ENCODE measurements at places on chromosomes 2 and 18. TPM values are rescaled to one million over a fixed set of nuclear protein-coding genes. Genes with fewer than 3 reads are reported as not detected.

The ABCB11 gene
- not detected for total RNA-seq

DNA sequence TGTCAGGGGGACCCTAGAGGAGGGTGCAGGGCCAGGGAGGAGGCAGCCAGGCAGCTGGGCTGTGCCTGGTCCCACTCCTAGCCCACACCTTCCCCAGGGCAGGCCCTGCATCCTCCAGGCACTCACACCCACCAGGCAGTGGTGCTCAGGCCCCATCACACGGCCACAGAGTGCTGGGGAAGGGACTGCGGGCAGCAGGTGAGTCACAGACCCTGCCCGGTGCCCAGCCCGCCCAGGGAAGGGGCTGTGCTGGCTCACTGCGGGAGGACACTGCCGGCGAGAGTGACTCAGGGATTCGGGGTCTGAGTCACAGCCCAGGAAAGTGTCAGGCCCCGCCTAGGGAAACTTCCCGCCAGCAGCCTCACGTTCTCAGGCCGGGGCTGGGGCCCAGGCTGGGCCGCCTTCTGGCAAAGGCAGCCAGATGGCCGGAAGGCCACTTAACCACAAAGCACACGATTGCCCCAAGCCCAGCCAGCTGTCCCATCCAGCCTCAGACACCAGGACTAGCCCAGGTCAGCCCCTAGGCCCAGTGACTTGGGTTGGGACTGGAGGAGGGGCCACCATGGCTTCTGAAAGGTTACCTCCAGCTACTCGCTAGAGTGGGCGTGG lies 42.2 kb downstream of the BIN1 start:
- peaks cover 10% of the 10 kb centered on the region for H3K4me1 ChIP-seq
- peak overlapping the region; percentile 69 for H3K27ac ChIP-seq
- no peaks in the 10 kb centered on the region for H3K27me3 ChIP-seq
- H3K4me3 ChIP-seq: no peak overlapping the region
- DNase-seq: peak; percentile 54

DNA sequence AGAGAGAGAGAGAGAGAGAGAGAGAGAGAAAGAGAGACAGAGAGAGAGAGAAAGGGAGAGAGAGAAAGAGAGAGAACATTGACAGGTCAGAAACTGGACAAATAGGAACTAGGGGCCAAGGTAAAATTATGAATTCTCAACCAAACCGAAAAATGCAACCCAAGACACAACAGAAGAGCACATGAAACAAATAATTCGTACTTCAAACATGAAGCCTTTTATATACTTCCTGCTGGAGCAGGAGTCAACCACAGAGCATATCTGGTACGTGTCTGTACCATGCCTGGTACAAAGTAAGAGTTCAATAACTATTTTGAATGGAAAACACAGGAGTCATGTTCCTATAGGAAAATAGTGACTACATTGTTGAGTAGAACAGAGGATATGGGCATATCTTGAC lies 6.5 kb upstream of the VPS54 start:
- no peaks in the 10 kb centered on the region for H3K36me3 ChIP-seq
- H3K4me1 ChIP-seq: no peaks in the 10 kb centered on the region
- H3K27me3 ChIP-seq: no peaks in the 10 kb centered on the region
- H3K4me3 ChIP-seq: no peak overlapping the region

The RGPD4 gene
- 0.17 TPM for total RNA-seq

The PLEKHH2 gene
- 25.2 TPM for total RNA-seq

GRCh38 chr2:13667415-13667757 lies 950.6 kb downstream of the TRIB2 start:
- no peaks in the 10 kb centered on the region for H3K36me3 ChIP-seq
- H3K4me3 ChIP-seq: no peak overlapping the region
- no peaks in the 10 kb centered on the region for H3K27me3 ChIP-seq
- no peaks in the 10 kb centered on the region for H3K4me1 ChIP-seq

The LIPG gene
- total RNA-seq: 28.5 TPM

The COL4A3 gene
- 7.0 TPM for total RNA-seq

GRCh38 chr2:187698374-187699110 lies 144.3 kb upstream of the TFPI start:
- H3K36me3 ChIP-seq: no peaks in the 10 kb centered on the region
- H3K27me3 ChIP-seq: no peaks in the 10 kb centered on the region
- H3K4me1 ChIP-seq: no peaks in the 10 kb centered on the region
- no peak overlapping the region for H3K4me3 ChIP-seq

DNA sequence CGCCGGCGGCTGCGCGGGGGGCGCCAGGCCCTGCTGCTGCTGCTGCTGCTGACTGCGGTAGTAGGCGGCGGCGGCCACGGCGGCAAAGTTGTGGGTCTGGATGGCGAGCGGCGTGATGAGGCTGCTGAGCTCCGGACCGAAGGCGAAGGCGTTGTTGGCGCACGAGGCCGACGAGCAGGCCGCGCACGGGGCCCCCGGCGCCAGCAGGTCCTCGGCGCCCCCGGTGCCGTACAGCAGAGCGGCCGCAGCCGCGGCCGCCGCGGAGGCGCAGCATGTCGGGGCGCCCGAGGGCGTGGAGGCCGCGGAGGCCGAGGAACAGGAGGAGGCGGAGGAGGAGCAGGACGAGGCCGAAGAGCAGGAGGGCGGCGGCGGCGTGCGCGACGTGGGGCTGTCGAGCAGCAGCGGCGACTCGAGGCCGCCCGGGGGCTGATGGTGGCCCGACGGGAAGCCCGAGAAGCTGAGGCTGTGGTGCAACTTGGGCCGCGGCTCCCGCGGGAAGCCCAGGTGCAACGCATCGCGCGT lies 1.8 kb downstream of the ZFP36L2 start:
- peaks cover 22% of the 10 kb centered on the region for H3K4me1 ChIP-seq
- no peak for DNase-seq
- H3K27ac ChIP-seq: peak overlapping the region; percentile 99

DNA sequence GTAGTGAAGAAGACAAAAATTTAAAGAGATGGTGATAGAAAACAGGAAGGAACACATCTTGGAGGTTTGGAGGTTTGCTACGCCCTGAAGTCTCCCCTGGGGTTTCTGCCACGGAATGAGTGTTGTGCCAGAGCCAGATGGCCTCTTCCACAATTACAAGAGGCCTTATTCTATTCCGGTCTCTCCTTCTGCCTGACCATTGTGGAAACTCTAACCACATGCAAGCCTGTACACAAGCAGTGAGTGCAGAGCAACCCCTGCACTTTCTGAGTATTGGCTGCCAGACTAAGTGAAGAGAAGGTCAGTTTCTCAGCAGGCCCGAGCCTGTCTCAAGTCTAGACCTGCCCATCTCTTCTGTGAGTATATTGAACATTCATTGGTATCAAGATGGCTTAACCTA lies 22.7 kb upstream of the MYO1B start:
- H3K27me3 ChIP-seq: no peaks in the 10 kb centered on the region
- no peaks in the 10 kb centered on the region for H3K4me1 ChIP-seq
- H3K4me3 ChIP-seq: no peak overlapping the region
- no peaks in the 10 kb centered on the region for H3K36me3 ChIP-seq
- H3K27ac ChIP-seq: no peak overlapping the region

- no peaks in the 10 kb centered on the region for H3K36me3 ChIP-seq
- H3K4me3 ChIP-seq: peak overlapping the region; percentile 90
- H3K27ac ChIP-seq: peak overlapping the region; percentile 93
- no peaks in the 10 kb centered on the region for H3K27me3 ChIP-seq
- DNase-seq: no peak
Observed at GRCh38 chr2:200307724-200308545, 1.4 kb downstream of the SPATS2L start.

DNA sequence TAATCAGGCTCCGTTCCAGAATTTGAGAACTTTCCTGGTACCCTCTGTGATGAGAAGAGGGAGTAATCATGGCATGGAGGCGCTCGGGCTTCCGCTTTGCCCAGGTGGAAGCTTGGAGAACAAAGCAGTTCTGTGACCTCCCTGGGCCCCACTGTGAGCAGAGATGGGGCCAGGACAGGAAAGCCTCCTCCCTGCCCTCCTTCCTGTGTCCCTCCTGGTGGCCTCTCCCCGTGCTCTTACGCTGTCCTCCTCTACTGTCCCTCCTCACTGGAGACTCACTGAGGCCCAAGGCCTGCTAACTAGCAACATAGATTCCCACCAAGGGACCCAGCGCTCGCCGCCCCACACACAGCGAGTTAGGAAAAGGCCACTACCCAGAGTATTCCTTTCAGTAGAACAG lies 119.8 kb downstream of the MAPK4 start:
- H3K4me1 ChIP-seq: no peaks in the 10 kb centered on the region
- H3K27me3 ChIP-seq: no peaks in the 10 kb centered on the region
- H3K27ac ChIP-seq: no peak overlapping the region
- H3K4me3 ChIP-seq: no peak overlapping the region

- H3K36me3 ChIP-seq: no peaks in the 10 kb centered on the region
- H3K27ac ChIP-seq: no peak overlapping the region
- no peaks in the 10 kb centered on the region for H3K4me1 ChIP-seq
- H3K27me3 ChIP-seq: no peaks in the 10 kb centered on the region
- H3K4me3 ChIP-seq: no peak overlapping the region
- DNase-seq: no peak
Observed at GRCh38 chr18:41073372-41073954, 881.6 kb upstream of the PIK3C3 start.

The CCDC121 gene
- total RNA-seq: 8.3 TPM

The TCF23 gene
- total RNA-seq: not detected

DNA sequence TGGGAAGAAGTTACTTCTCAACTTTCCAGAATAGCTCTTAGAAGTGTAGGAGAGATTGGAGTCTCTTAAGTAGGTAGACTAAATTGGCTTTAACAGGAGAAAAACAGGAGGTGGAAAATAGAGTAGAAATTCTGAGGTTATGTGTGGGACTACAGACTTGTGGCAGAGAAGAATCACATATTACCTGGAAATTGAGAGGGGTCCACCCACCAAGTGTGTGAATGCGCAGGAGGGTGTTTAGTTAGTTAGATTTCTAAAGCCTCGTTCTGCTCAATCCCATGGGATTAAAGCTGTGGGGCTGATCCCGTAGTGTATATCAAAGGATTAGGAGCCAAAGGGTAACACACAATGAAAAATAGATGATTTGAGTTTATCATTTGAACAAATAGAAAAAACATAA lies 319.1 kb downstream of the TRIB2 start:
- H3K27me3 ChIP-seq: no peaks in the 10 kb centered on the region
- H3K27ac ChIP-seq: no peak overlapping the region
- H3K36me3 ChIP-seq: no peaks in the 10 kb centered on the region
- no peak overlapping the region for H3K4me3 ChIP-seq
- DNase-seq: no peak

DNA sequence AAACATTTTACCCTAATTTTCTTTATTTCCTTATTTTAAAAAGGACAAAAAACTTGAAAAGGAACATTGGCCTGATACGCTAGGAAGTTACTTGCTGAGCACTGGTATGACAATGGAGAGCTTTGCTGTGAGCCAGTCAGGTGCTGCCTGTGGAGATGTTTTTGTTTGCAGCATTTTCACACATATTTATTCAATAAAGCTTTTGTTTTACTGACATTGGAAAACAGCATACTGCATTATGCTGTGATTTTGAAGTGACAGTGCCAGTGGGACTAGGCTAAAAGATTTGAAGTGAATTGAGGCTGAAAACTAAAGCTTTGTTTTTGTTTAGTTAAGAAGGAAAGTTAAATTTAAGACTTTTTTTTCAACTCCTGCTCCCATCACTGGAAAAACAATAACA lies 470.7 kb upstream of the ZEB2 start:
- H3K36me3 ChIP-seq: no peaks in the 10 kb centered on the region
- DNase-seq: no peak
- no peak overlapping the region for H3K4me3 ChIP-seq
- no peaks in the 10 kb centered on the region for H3K4me1 ChIP-seq
- H3K27ac ChIP-seq: no peak overlapping the region

DNA sequence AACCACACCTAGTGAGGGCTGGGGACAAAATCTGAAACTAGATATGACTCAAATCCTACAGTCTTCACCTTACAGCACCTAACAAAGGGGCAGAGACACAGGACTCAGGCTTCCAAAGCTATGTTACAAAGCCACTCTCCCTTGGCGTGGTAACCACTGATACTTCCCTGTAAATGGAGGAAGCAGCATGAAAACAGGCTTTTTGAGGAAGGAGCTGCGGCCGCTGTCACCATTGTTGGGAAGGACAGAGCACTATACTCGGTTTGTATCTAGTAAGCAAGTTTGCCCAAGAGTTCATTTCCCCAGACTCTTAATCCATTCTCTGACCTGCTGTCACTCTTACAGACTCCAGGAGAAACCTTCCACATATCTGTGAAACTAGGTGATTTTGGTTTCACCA lies 60.3 kb downstream of the LONRF2 start:
- no peak for DNase-seq
- H3K36me3 ChIP-seq: no peaks in the 10 kb centered on the region
- no peak overlapping the region for H3K4me3 ChIP-seq
- no peak overlapping the region for H3K27ac ChIP-seq
- H3K4me1 ChIP-seq: no peaks in the 10 kb centered on the region

The RTP5 gene
- total RNA-seq: 0.28 TPM
